DMS79 treated with DMSO at 0.1 percent for 48 hours (cell line): ENCODE measurements at places on chromosomes 4 and X.

DNA sequence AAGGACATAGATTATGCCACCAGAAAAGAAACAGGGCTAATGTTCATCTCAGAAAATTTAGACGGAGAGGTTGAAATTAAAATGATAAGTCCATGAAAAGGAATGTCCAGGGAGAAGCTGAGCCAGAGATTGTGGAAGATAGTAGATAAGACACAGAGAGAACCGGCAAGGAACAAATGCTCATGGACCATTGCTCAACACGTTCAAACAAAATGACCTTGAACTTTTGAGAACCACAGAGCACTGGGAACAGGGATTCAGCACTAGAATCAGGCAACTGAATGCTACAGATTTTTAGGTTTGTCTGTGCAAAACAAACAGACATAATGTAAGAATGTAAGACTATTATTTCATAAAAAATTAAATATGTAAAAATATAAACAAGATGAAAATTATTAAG is 206.3 kb downstream of the PDGFC start:
- DNase-seq, result no peak

GRCh38 chrX:30835373-30835772 is 53.7 kb downstream of the TAB3 start:
- no peak for DNase-seq

GRCh38 chr4:138960175-138960710 is 55.3 kb upstream of the NOCT start:
- no peak for DNase-seq

GRCh38 chrX:115350711-115351381 is 61.3 kb downstream of the LUZP4 start:
- peak; percentile 4 for DNase-seq

DNA sequence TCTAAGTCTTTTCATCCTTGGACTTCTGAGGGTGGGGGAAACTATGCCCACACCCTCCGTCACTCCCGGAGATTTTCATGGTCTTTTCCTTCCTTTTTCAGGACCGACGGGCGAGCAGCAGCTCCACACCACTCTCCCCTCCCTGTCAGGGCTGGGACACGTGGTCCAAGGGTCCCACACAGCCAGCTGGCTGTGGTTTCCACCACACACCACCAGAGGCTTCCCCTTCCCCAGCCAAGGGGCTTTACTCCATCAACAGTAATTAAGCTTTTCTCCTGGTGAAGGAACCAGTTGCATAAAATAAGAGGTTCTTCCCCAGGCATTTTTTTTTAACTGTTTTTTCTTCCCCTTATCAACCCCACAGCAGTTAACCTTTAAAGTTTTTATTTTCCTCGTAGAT is 453.9 kb downstream of the GPAT3 start:
- DNase-seq, result no peak

- no peak for DNase-seq
Measured at GRCh38 chrX:64150775-64151174, 54.7 kb downstream of the AMER1 start.

- no peak for DNase-seq
Measured at GRCh38 chrX:98299785-98300184, 1416.1 kb downstream of the RPA4 start.
